CD4-positive, CD25-positive, alpha-beta regulatory T cell (primary cell): ENCODE measurements at places on chromosomes 6 and 20. TPM values are rescaled to one million over a fixed set of nuclear protein-coding genes. Genes with fewer than 3 reads are reported as not detected.
A peak's percentile ranks its signal among the peaks of the same experiment; 100 is the strongest.

GRCh38 chr6:13048113-13048512, 280.2 kb downstream of the TBC1D7 start:
- no peak for DNase-seq

GRCh38 chr6:144075187-144075586, 20.2 kb downstream of the SF3B5 start:
- no peak for DNase-seq

DNA sequence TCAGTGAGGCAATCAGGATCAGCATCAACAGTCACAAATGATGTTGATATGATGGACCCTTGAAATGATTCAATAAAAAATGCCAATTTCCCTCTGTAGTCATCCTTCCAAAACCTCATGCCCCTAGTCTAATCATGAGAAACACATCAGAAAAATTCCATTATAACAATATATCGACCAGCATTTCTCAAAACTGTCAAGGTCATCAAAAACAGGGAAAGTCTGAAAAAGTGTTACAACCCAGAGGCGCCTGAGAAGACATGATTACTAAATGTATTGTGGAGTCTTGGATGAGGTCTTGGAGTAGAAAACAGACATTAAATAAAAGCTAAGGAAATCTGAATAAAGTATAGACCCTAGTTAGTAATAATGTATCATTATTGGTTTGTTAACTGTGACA, 133.8 kb downstream of the SLC35B3 start:
- no peak for DNase-seq

- no peak for DNase-seq
Measured at GRCh38 chr6:75422024-75422639, 71.5 kb downstream of the FILIP1 start.

GRCh38 chr6:122025104-122025503, 374.3 kb upstream of the HSF2 start:
- no peak for DNase-seq

- DNase-seq = no peak
Measured at GRCh38 chr6:42907336-42907735, 8.5 kb upstream of the PTCRA start.

The PNPLA1 gene
- 0.25 TPM for total RNA-seq

The CDC25B gene
- 310 TPM for total RNA-seq

The SMLR1 gene
- total RNA-seq = not detected

The BEND3 gene
- 0.89 TPM for total RNA-seq

The OR10C1 gene
- total RNA-seq = not detected

DNA sequence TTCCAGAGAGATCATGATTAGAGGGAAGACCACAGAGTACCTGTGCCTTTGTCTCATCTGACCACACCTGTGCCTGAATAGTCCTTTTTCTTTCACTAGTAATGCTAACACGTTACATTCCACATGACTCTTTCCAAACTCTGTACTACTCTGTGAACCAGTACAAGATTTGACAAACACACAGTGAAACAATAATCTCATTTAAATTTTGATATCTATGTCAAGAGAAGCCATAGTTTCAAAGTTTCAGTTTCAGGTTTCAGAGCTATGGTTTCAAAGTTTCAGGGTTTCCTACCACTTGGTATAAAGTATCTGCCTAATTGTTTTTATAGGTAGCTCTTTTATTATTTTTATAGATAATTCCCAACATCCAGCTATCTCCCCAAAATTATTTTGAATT, 62.0 kb upstream of the PHACTR2 start:
- peak; percentile 51 for DNase-seq

The RBCK1 gene
- 93.9 TPM for total RNA-seq

DNA sequence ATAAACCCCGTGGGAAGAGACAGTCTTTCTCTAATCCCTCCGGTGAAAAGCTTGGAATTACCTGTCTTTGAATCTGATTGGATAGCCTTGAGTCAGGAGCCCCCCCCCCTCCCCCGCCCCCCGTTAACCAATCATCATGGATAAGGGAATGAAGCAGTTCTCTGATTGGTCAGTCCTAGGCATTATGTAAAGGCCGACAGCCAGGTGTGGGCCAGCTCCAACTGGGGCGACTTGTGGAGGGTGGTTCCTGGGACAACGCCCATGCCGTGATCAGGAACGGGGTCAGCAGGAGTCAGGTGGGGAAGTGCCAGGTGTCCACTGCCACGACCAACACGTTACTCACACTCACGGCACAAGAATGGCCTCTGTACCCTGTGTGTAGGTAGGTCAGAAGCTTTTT, 406.8 kb upstream of the SULF2 start:
- no peak for DNase-seq

The MOG gene
- not detected for total RNA-seq

The KCNQ5 gene
- total RNA-seq = 0.59 TPM

DNA sequence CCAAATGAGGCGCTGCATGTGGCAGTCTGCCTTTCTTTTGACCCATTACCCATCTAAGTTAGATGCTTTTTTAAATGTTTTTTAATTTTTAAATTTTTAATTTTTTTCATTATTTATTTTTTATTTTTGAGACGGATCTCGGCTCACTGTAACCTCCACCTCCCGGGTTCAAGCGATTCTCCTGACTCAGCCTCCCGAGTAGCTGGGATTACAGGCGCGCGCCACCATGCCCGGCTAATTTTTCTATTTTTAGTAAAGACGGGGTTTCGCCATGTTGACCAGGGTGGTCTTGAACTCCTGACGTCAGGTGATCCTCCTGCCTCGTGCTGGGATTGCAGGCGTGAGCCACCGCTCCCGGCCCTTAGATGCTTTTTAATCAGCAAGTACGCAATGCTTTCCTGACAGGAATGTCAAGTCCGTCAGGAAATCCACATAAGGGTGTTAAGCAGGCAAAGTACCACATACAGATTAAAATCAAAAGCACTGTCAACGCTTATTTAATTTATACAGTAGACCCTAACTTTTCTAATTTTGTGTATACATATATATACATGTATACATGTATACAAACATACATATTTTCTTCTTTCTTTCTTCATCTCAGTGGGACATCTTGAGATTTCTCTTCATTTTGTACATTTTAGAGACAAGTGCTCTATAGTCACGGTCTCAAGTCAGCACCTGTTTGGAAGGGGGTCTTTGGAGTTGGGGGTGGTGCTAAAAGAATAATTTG, 995 bp upstream of the GSTA4 start:
- peak; percentile 71 for DNase-seq

The MOXD1 gene
- total RNA-seq = not detected

GRCh38 chr6:45619211-45619760, 241.6 kb upstream of the SUPT3H start:
- no peak for DNase-seq

The GNAS-AS1 gene
- 0.54 TPM for total RNA-seq

The FAM217A gene
- total RNA-seq = not detected

The OR12D3 gene
- not detected for total RNA-seq

GRCh38 chr20:4411744-4412143, 310.0 kb upstream of the PRND start:
- no peak for DNase-seq

- DNase-seq = no peak
Measured at GRCh38 chr6:16064671-16065072, 64.2 kb upstream of the MYLIP start.

DNA sequence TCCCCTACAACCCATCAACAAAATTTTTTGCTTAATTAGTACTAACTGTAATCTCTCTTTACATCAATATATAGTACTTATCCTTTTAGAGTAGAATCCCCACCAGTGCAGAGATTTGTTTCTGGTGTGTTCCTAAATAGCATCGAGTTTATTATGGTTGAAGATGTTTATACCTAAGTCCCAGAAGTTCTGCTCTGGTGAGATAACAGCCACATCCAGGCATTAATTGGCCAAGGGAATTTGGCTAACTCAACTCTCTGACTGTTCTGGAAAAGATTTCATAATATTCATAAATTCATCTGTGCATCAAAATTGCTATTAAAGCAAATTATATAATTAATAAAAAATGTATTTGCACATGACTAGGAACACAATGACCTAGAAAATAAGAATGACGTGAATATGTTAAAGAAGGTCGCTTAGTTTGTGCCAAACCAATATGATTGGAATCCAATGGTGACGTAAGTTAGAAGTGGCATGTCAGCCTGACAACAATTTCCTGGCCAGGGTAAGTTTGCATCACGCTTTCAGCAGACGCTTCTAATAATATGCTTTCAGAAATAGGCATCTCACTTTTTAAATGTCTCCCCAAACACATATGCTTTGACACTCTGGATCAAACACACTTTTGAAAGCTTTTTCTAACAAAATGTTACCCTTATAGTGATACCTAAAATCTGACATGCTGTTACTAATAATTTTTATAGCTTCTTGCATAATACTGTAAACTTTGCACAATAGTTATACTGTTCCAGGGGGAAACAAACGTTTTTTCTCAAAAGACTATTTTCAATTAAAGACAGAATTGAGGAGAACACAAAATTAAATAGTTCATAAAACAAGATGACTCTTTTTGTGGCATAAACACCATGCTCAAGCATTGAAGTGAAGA, 236.7 kb downstream of the TENT5A start:
- DNase-seq = no peak

DNA sequence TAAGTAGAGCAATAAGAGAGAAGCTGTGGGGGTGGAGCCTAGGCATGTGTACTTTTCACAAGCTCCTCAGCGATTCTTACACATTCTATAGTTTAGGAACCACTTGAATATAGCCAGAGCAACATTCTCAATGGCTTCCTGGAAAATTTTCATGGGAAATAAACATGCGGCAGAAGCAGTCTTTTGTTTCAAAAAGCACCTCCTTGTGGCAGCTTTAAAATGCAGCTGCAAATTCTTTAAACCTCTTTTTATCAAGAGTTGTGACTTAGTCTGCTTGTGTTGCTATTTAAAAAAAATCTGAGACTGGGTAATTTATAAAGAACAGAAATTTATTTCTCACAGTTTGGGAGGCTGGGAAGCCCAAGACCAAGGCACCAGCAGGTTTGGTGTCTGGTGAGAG, 23.8 kb downstream of the NKX2-2 start:
- no peak for DNase-seq

DNA sequence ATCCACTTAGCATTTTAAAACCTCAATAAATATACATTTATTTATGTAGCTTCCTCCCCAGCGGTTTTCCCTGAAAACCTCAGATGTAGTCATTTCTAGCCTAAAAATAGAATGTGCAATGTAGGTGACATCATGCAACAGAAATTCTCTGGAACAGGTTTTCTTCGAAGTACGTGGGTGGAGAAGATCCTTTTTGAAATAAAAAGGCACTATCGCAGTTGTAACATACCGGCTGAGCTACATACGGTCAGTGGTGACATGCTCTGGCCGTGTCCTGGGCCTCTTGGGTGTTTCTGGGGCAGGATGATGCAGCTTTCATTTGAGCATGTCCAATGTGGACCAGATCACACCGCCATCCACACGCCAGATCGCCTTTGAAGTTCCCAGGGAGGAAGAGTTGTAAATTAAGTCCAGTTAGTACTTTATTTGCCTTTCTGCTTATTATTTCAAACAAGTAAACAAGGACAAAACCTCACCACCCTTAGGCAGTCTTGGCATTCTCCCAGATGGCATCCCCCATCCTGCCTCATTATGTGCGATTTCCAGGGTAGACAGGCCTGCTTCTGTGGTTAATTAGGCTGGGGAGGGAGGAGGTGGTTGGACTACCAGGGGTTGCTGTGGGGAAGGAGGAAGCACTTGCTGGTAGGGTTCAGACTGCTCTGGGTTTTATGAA, 109.5 kb upstream of the CLDN20 start:
- DNase-seq = no peak

- DNase-seq = no peak
Measured at GRCh38 chr6:101108286-101108685, 227.2 kb upstream of the ASCC3 start.

The PSMB8 gene
- total RNA-seq = 185 TPM

- no peak for DNase-seq
Measured at GRCh38 chr6:147941143-147941542, 401.5 kb upstream of the SASH1 start.

DNA sequence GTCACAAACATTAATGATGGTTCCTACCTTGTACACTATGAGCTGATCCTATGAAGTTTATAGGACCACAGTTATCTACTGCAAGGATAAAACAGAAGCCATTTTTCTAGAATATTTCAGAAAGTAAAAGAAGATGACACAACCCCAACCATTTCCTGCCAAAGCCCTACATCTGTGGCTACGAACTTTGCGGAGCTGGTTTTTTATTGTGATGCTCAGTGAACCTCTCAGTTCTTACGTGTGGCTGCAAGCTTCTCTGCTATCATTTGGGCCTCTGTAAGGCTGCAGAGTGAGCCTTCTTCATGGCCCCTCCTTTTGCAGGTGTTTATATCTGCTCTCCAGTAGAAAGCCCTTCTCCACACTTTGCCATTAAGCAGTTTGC, 17.8 kb upstream of the TAGAP start:
- peak; percentile 92 for DNase-seq

- no peak for DNase-seq
Measured at GRCh38 chr20:63273059-63273579, 506 bp downstream of the ARFGAP1 start.

DNA sequence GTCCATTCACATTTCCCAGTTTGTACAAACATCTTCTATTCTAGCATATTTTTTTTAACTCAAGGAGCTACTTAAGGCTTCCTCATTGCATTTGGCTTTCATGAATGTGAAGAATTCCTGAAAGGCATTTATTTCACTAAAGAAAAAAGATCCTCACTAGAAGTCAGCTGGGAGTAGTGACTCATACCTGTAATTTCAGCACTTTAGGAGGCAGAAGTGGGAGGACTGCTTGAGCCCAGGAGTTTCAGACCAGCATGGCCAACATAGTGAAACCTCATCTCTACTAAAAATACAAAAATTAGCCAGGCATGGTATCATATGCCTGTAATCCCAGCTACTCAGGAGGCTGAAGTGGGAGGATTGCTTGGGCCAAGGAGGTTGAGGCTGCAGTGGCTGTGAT, 30.9 kb upstream of the XRN2 start:
- no peak for DNase-seq

GRCh38 chr6:166346965-166347364, 4.6 kb upstream of the SFT2D1 start:
- DNase-seq = no peak

The RIPOR2 gene
- 364 TPM for total RNA-seq

DNA sequence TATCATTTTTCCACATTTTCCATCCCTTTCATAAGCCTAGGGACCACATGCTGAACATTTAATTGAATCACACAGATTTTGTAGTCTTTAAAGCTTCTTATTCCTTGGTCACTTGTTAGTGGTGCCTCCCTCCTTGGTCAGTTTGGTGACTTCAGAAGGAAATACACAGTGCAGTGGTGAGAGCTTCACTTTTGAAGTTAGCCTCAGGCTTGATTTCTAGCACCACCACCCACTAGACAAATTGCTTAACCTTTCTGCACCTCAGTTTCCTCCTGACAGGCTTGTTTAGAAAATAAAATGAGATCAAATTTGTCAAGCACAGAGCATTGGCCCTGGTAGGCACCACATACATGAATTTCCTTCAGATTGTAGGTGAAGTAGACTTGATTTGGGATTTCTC, 91.7 kb downstream of the FOXO3 start:
- DNase-seq = no peak

The FNDC1 gene
- not detected for total RNA-seq
